ENCODE measurements at places on chromosomes 3 and 15.
A peak's percentile ranks its signal among the peaks of the same experiment; 100 is the strongest.

DNA sequence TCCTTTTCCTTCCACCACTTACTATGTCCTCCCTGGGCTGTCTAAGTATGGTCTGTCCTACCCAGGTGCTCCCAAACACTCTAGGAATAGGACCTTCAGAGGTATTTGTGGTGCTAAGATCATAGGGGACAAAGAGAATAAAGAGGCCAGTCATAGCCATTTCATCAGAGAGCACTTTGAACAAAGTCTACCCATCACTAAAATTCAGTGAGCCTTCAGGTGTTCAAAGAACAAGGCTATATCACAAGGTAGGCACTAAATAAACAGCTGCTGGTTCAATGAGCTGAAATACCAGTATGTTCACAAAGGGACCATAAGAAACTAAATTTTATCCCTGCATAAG, 38.8 kb downstream of the NBEAL2 start:
- no peak for DNase-seq

- DNase-seq = no peak
These were observed 132.0 kb downstream of the ECT2 start for GRCh38 chr3:172882563-172882962.

DNA sequence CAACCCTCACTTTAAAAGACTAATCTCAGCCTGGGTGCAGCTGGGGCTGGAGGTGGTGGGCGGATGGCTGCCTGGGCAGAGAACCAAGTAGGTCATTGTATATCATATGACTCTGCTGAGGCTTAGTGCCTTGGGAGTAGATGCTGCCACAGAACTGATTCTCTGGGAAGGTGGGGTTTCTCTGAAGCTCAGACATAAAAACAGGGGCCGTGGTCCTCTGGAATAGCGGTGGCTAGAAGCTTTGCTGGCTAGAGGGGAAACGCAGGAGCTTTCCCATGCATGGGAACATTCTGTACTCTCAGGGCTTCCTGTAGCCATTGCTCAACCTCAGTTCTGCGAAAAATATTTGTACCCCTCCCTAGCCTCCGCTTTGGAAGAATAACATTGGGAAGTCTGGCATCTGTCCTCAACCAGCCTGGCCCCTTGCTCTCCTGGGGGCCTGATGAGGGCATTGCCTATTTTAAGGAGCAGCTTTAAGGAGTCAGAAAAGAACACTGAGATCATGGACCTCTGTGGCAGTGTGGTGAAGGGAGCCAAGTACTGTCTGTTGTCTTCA, 14.7 kb downstream of the TIMP4 start:
- DNase-seq = peak; percentile 58

- no peak for DNase-seq
These were observed 42.7 kb downstream of the CORO2B start for GRCh38 chr15:68621535-68621934.

- DNase-seq = no peak
These were observed 121.6 kb downstream of the RBPMS2 start for GRCh38 chr15:64653757-64654156.

DNA sequence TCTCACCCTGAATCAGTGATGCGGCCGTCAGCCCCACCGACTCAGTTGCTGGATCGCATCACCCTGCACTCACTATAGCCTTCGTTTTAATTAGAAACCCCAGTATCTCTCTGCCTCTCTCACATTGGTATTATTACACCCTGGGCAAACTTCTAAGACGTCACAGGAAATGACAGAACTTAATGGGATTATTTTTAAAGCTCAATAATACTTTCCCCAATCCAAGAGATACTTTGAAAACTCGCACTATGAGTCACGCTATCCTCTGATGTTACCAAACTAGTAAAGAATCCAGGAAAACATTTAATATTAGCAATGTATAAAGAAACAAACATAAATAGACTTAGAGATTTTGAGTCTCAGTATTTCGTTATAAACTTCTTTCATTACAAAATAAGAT, 36.6 kb downstream of the RUBCN start:
- no peak for DNase-seq

DNA sequence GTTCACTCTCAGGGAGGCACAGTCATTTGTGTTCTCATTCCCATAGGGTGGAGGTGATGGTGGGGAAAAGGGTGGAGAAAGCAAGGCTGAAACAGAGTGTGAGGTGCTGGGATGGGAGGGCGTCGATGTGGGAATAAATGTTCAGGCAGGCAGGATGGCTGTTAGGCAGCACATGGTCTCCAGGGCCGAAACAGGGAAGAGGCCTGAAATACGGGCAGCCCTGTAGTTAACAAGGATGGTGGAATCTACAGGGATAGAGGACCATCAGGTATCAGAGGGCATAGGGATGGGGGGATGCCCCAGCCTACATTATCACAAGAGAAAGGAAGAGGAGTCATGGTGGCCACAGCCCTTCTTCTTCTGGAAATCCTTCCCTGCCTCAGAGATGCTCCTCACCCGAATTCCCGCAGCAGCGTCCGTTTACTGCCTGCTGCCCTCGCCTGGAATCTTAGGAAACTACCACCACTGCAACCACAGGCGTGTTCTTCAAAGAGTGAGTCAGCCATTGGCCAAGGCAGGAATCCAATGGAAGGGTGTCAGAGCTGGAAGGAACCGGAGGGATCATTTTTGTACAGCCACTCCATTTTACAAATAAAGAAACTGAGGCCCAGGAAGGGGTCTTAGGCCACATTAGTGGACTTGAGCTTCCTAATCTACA, 49.7 kb upstream of the POMGNT2 start:
- DNase-seq = peak; percentile 69

- DNase-seq = peak; percentile 57
These were observed 17.6 kb upstream of the ALDH1L1 start for GRCh38 chr3:126197854-126198584.

DNA sequence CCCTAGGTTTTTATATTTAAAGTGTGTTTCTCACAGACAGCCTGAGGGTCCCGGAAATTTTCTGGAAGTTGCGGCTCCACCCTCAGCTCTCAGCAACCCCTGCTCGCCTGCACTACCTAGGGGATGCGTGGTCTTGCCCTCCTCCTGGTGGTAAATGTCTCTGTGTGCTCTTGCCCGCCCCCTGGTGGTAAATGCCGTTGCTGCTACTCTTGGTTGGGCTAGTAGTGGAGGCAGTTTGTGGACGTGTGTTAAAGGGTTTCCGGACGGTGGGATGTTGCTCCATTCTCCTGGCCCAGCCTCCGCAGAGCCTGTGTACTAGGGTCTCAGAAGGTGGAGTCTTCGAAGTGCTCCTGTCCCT, 27.4 kb downstream of the STOML1 start:
- peak; percentile 76 for DNase-seq

DNA sequence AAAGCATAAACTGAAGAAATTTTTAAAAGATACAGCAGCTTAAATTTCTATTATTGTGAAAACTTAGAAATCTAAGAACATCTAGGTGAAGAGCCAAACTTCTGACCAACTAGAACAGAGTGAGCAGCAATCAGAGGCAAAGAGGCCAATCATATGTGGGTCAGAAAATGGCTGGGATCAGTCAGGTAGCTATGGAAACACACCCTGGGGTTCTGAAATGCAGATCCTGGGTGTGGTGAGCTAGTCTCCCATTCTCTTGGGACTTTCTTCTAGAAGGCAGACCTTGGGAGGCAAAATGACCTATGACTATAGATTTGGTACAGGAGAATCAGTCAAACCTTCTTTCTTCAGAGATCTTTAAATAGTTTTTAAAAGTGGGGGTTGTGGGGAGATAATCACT, 385.8 kb downstream of the TBC1D5 start:
- no peak for DNase-seq

- DNase-seq = no peak
These were observed 41.4 kb upstream of the CCDC80 start for GRCh38 chr3:112682361-112682760.

GRCh38 chr15:89452330-89452836, 44.0 kb downstream of the RHCG start:
- no peak for DNase-seq

DNA sequence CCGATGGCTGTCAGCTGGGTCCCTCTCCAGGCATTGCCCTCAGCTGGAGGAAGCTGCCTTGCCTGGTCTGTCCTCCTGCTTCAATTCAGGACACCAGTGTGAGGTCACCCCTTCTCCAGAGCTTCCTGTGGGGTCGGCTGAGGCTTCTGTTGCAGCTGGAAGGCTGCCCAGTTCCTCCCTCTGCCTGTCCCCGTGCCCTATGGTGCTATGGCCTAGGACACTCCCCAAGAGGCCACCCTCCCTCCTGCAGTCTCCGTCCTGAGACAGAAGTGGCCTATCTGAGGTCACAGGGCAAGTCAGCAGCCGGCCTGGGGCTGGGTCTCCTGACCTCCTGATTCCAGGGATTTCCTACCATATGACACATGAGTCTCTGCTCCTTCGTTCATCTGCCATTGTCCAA, 57.9 kb downstream of the RASGRF1 start:
- no peak for DNase-seq

- no peak for DNase-seq
These were observed 690.7 kb upstream of the ZNF385D start for GRCh38 chr3:22441711-22442110.

- no peak for DNase-seq
These were observed 43.7 kb downstream of the SRPRB start for GRCh38 chr3:133849346-133849745.

- no peak for DNase-seq
These were observed 60.9 kb downstream of the NOX5 start for GRCh38 chr15:69075440-69075839.

All from left hindlimb (tissue), 1 donor.